ENCODE measurements at places on chromosomes 16 and 17.

- no peak for DNase-seq
These were observed 190.2 kb downstream of the SOX9 start for GRCh38 chr17:72311004-72311403.

DNA sequence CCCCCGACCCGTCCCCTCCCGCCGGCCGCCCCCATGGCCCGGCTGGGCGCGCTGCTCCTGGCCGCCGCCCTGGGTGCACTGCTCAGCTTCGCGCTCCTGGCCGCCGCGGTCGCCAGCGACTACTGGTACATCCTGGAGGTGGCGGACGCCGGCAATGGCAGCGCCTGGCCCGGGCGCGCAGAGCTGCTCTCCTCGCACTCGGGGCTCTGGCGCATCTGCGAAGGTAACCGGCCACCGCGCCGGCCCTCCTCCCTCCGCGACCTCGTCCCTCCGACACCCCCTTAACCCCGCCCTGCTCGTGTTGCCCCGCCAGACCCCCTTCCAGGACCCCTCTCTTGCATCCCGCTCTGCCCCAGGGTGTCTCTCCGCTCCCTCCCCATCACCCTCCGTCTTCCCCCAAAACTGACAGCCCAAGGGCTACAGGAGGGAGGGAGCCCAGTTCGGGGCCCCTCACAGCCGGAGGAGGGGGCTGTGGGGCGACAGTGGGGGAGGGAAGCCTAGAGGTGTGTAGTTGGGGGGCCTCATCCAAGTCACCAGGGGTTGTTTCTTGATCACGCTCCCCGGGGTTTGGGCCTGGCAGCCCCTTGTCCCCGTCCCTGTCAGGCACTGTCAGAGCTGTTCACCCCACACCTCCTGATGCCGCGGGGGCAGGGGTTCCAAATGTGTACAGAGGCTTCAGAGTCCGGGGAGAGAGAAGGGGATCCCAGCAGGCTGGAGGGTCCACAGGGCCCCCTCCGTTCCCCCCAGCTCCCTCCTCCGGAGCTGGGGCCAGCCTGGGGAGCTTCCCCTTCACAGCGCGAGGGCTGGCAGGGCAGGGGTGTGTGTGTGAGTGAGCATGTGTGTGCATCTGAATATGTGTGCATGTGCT is 794 bp downstream of the TMEM235 start:
- DNase-seq = no peak

- no peak for DNase-seq
These were observed 44.1 kb downstream of the GRB7 start for GRCh38 chr17:39781861-39782213.

DNA sequence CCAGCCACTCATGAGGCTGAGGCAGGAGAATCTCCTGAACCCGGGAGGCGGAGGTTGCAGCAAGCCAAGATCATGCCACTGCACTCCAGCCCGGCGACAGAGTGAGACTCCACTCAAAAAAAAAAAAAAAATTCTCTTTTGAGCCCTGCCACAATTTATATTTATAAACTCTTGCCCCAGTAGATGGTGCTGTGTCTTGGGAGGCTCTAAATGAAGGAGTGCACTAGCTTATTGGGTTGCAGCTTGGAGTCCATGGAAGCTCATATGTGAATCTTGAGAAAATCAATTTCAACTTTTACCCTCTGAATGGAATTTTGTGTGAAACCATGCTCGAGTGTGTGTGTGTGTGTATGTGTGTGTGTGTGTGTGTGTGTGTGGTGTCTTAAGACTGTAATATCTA is 420.1 kb downstream of the HS3ST4 start:
- peak; percentile 14 for DNase-seq

DNA sequence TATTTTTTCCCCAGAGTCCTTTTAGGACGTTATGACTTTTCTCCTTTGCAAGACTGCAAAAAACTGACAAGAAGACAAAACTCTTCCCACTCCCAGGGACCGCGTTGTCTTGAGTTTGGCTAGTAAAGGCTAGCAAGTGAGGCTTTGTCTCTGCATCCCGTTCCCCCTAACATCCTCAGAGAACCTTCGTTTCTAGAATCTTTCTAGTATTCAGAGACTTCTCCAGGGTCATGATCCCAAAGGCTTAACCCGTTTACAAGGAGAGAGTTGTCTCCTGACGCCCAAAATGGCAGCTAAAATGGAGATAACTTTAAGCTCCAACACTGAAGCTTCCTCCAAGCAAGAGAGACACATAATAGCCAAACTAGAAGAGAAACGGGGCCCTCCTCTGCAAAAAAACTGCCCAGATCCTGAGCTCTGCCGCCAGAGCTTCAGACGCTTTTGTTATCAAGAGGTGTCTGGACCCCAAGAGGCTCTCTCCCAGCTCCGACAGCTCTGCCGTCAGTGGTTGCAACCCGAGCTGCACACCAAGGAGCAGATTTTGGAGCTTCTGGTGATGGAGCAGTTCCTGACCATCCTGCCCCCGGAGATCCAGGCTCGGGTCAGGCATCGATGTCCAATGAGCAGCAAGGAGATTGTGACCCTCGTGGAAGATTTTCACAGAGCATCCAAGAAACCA is 843 bp downstream of the ZNF174 start:
- DNase-seq = no peak

- DNase-seq = no peak
These were observed 1.2 kb upstream of the FGF11 start for GRCh38 chr17:7437950-7438614.

- no peak for DNase-seq
These were observed 8.3 kb downstream of the MYH10 start for GRCh38 chr17:8622191-8622590.

DNA sequence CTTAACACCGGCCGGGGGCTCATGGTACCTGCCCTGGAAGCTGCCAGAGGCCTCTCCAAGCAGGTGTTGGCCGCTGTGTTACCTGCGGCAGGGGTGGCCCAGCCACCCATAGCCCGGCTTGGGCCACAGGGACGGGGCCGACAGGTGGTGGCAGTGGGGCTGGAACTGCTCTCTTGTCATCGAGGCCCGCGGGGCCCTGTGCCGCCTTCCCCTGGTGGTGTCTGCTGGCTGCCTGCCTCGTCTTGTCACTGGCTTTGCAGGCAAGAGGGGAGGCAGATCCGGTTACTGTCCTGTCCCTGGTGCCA is 27.1 kb downstream of the GSE1 start:
- no peak for DNase-seq

GRCh38 chr16:4021070-4021779 is 95.0 kb downstream of the ADCY9 start:
- DNase-seq = no peak

DNA sequence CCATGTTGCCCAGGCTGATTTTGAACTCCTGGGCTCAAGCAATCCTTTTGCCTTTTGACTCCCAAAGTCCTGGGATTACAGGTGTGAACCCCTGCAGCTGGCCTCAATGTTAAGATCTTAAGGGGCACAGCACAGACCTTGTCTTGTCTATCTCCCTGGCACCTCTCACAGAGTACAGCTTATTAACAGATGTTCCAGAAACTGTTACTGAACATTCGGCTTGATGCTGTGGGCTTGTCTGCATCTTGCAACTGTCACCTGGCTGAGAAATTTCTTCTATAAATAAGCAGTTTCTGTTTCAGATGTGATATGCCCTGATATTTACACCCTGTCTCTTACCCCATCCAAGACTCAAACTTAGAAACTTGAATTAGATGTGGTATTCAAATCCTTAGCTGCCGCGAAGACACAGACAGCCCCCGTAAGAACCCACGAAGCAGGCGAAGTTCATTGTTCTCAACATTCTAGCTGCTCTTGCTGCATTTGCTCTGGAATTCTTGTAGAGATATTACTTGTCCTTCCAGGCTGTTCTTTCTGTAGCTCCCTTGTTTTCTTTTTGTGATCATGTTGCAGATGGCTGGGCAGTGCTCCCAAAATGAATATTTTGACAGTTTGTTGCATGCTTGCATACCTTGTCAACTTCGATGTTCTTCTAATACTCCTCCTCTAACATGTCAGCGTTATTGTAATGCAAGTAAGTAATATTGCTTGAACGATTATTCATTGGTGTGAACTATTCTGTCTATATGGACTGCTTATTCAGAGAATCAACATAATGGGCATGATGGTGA is at the start of gene TNFRSF17:
TNFRSF17 (plus strand) TSS at position 450 of the 791 bp plus-strand sequence; CDS start at position 565, 115 bp downstream.
- DNase-seq = no peak

- DNase-seq = no peak
These were observed 100.2 kb downstream of the CMIP start for GRCh38 chr16:81544700-81545271.

DNA sequence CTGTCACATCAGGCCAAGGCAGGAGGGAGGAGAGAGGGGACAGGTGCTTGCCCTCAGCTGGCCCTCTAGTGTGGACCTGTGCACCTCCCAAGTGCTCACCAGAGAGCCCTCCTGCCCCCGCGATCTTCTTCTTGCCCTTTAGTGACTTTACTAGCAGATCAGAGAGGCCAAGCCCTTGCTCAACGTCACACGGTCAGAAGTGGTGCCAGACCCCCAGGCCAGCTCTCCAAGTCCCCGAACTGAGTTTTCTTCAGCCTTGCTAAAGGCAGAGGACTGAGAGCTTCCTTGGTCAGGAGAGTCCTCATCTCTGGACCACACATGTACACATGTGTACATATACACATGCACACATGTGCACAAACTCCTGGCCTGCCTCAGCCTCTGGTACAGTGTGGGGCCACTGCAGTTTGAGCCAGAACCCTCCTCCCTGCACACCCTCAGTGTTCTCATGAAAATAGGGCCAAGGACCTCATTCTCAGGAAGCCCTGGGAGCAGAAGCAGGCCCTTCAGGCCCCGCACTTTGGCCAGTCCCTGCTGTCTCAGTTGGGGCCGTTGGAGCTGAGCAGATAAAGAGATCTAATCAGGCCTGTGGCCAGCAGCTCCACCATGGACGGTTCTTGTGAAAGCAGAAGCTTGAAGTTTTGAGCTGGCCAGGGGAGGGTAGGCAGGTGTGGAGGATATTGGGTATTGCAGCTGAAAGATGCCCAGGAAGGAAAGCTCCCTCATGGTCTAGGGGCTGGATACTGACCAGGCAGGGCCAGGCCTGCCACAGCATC is 7.4 kb upstream of the EPX start:
- no peak for DNase-seq

Data from esophagus muscularis mucosa (tissue), 4 donors.